Keratinocyte (primary cell): ENCODE measurements at places on chromosomes 2 and 18. TPM values are rescaled to one million over a fixed set of nuclear protein-coding genes. Genes with fewer than 3 reads are reported as not detected.

DNA sequence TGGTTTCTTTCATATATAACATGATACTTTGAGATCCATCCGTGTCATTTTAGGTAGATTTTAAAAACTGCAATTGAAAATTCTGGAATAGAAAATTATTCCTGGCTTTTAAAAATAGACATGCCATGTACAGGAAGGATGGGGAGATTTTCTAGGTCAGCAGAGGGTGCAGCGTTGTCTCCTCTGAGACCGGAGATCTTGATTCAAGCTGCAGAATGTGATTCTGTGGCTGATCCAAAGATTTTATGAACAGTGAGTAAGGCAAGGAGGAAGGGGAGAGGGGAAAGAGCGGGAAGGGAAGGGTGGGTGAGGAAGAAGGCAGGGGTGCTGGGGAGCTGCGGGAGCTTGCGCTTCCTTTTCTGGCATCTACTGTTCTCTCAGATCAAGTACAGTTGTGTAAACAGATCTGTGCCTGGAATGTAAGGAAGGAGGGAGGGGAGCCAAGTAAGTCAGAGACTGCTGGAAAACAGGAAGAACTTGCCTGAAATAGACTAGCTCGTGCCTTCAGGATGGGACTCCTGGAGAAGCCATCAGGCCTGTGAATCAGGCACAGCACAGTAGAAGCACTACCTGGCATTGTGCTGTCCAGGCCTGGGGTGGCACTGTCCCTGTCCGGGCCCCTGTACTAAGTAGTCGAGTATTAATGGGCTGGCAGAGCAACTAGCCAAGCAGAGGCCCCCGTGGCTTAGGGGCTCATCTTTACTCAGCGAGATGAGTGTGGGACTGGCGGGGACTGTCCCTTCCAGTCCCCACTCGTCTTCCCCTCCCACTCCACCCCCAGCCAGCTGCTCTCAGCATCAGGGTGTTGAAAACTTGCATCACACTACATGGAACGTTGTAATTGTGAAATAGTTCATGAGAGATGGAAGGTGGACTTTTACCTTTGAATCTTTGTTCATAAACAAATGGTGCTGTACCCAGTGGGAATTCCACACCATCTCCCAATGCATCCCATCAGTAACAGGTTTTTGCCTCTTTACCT, 163.5 kb downstream of the UXS1 start:
- no peaks in the 10 kb centered on the region for H3K27me3 ChIP-seq
- no peak for DNase-seq
- H3K4me1 ChIP-seq = no peaks in the 10 kb centered on the region
- H3K27ac ChIP-seq = no peak overlapping the region
- H3K4me3 ChIP-seq = no peak overlapping the region

DNA sequence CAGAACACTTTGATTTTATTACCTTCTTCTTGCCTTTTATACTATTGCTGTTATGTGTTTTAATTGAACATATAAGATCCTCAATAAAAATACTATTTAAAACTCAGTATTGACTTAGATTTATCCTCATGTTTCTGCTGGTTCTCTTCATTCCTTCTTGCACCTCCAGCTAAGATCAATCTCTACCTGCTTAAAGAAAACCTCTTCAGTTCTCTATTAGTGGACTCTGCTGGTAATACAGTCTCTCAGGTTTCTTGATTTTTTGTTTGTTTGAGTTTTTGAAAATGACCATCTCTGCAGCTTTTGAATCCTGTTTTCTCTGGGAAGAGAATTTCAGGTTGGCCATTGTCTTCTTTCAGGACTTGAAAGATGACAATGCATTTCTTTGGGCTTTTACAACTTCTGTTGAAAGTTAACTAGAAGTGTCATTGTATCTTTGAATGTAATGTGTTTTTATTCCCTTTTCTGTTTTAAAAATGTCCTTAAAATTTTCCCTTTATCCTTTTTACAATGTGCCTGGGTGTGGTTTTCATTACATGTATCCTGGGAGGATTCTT, 29.8 kb upstream of the TMEM131 start:
- H3K4me3 ChIP-seq = no peak overlapping the region
- H3K4me1 ChIP-seq = peaks cover 4% of the 10 kb centered on the region
- H3K27me3 ChIP-seq = no peaks in the 10 kb centered on the region

DNA sequence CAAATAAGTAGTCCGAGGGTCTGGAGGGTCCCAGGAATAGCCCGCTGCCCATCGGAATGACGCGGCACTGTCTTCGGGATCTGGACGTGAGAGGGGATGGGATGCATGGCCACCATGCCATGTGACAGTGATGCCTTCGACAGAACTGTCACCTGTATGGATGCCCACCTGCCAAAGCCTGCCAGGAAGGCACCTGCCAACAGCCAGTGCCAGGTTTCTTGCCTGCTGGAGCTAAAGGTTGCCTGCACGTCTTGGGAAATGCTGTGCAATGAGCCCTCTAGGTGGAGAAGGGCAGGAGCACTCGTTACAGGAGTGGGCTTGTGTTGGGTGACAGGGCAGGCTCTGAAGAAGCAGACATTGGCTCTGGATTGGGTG, 20.5 kb downstream of the GPR35 start:
- H3K27me3 ChIP-seq = peaks cover 45% of the 10 kb centered on the region
- H3K4me3 ChIP-seq = no peak overlapping the region
- H3K27ac ChIP-seq = no peak overlapping the region
- no peak for DNase-seq

GRCh38 chr18:477565-477964, 22.9 kb downstream of the COLEC12 start:
- DNase-seq = peak; percentile 21
- H3K27ac ChIP-seq = no peak overlapping the region
- peaks cover 4% of the 10 kb centered on the region for H3K27me3 ChIP-seq
- no peak overlapping the region for H3K4me3 ChIP-seq
- H3K4me1 ChIP-seq = no peaks in the 10 kb centered on the region

DNA sequence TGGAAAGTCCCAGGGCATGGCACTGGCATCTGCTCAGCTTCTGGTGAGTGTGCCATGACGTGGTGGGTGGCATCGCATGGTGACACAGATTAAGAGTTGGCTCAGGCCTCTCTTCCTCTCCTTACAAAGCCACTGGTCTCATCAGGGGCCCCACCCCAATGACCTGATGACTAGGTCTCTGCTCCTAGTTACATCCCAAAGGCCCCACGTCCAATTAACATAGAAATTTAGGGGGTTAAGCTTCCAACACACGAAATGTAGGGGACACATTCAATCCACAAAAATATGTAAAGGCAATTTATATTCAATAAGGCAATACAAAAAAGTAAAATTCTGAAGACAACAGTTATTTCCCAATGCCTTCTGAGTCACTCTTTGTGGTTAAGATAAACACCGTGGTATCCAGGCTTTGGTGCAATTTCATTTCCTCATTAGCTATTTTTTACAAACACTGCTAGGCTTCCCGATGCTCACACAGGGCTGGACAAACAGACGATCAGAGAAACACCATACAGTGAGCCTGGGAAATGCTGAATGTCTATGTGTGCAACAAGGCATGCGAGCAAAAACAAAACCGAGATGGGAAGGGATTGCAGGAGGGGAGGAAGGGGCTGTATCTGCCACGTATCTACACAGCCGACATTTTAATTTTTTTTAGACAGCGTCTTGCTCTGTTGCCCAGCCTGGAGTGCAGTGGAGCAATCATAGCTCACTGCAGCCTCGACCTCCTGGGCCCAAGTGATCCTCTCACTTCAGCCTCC, 67.2 kb downstream of the MBP start:
- no peaks in the 10 kb centered on the region for H3K27me3 ChIP-seq
- peaks cover 87% of the 10 kb centered on the region for H3K4me1 ChIP-seq
- peaks cover 33% of the 10 kb centered on the region for H3K36me3 ChIP-seq
- no peak for DNase-seq
- H3K4me3 ChIP-seq = no peak overlapping the region
- H3K27ac ChIP-seq = peak overlapping the region; percentile 95

- no peaks in the 10 kb centered on the region for H3K27me3 ChIP-seq
- peak; percentile 21 for DNase-seq
- H3K4me1 ChIP-seq = peaks cover 14% of the 10 kb centered on the region
These were observed 91.2 kb upstream of the CCDC195 start for GRCh38 chr2:224807153-224807964.

GRCh38 chr2:88829607-88830463, 138.4 kb downstream of the RPIA start:
- H3K4me1 ChIP-seq = no peaks in the 10 kb centered on the region
- H3K4me3 ChIP-seq = no peak overlapping the region
- DNase-seq = no peak
- H3K27me3 ChIP-seq = no peaks in the 10 kb centered on the region

GRCh38 chr2:31383471-31384153, 30.9 kb downstream of the XDH start:
- peak overlapping the region; percentile 99 for H3K27ac ChIP-seq
- DNase-seq = no peak
- H3K4me3 ChIP-seq = no peak overlapping the region
- no peaks in the 10 kb centered on the region for H3K27me3 ChIP-seq
- H3K4me1 ChIP-seq = peaks cover 50% of the 10 kb centered on the region

GRCh38 chr18:25927830-25928229, 162.6 kb downstream of the SS18 start:
- H3K36me3 ChIP-seq = no peaks in the 10 kb centered on the region
- H3K27me3 ChIP-seq = no peaks in the 10 kb centered on the region
- H3K4me3 ChIP-seq = no peak overlapping the region
- DNase-seq = no peak
- H3K27ac ChIP-seq = no peak overlapping the region

PLEKHH2 gene
- 0.84 to 1.3 TPM (median 1.0 TPM) in 3 replicates for polyA plus RNA-seq

TLX2 gene
- not detected in 3 replicates for polyA plus RNA-seq

ZNF516 gene
- 7.4 to 9.3 TPM (median 9.2 TPM) in 3 replicates for polyA plus RNA-seq

TMEM200C gene
- not detected in 3 replicates for polyA plus RNA-seq

CAPN10 gene
- 6.1 to 11.8 TPM (median 7.1 TPM) in 3 replicates for polyA plus RNA-seq

ANKRD30B gene
- not detected in 3 replicates for polyA plus RNA-seq

RAD51AP2 gene
- polyA plus RNA-seq = 0.01 to 0.12 TPM (median 0.12 TPM) in 3 replicates
